NCI-H345 (cell line): ENCODE measurements at places on chromosomes 12 and 14.

DNA sequence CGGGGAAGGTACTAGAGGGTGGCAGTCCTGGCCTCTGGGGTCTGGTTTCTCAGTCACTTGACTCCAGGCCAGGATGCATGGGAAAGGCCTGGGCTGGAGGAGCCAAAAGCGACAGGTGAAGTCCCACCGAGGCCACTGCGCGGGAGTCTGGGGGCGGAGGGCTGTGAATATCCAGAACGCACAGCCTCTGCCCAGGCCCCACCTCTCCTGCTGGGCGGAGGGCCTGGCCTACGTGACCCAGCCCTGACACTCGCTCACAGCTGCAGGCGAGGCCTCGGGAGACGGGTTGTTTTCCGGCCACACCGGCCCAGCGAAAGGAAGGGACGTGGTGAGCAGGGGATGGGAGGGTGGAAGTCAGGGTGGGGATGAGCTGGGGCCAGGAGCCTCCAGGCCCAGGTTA lies 91.2 kb downstream of the RFLNA start:
- no peak for DNase-seq

GRCh38 chr14:75690010-75690409 lies 29.0 kb downstream of the TTLL5 start:
- DNase-seq = no peak

GRCh38 chr12:19129486-19130223 lies at the start of gene PLEKHA5:
Gene PLEKHA5, plus strand, starts transcription at chr12:19129733. Its CDS starts 67 bp downstream, at chr12:19129800.
- DNase-seq = peak; percentile 81

DNA sequence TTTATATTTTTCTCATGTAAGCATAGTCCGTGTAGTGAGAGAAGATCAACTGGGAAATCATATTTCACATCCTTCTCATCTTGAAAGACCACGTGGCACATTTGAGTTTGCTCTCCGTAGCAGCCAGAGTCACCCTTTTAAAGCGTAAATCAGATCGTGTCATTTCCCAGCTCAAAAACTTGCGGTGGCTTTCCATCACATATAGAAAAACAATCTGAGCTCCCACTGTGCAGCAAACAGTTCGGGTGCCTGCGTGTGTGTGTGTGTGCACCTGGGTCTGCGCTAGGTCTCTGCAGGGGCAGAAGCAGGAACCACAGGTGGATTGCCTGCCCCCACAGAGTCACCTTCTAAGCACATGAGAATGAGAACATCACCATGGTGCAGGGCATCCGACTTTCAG lies 338.2 kb downstream of the TRHDE start:
- peak; percentile 48 for DNase-seq

- no peak for DNase-seq
Observed at GRCh38 chr12:92065639-92066038, 80.0 kb downstream of the BTG1 start.

- DNase-seq = no peak
Observed at GRCh38 chr14:95535226-95536021, 574 bp downstream of the GLRX5 start.
